ENCODE measurements at places on chromosomes 6 and 20.
A peak's percentile ranks its signal among the peaks of the same experiment; 100 is the strongest.

DNA sequence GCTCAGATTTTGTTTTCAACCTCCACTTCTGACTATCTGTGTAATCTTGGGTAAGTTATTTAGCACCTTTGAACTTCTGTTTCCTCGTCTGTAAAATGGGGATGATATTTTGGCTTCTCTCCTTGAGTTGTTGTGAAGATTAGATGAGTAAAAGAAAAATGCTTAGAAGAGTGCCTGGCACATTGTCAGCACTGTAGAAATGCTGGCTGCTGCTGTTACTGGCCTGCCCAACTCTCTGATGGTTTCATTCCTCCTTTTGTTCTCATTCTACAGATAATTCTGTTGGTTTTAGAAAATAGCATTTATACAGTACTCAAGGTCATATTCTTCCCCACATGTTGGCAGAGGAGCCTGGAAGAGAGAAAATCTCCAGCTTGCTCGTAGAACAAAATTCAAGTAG lies 547.2 kb upstream of the JAG1 start:
- DNase-seq, result no peak

DNA sequence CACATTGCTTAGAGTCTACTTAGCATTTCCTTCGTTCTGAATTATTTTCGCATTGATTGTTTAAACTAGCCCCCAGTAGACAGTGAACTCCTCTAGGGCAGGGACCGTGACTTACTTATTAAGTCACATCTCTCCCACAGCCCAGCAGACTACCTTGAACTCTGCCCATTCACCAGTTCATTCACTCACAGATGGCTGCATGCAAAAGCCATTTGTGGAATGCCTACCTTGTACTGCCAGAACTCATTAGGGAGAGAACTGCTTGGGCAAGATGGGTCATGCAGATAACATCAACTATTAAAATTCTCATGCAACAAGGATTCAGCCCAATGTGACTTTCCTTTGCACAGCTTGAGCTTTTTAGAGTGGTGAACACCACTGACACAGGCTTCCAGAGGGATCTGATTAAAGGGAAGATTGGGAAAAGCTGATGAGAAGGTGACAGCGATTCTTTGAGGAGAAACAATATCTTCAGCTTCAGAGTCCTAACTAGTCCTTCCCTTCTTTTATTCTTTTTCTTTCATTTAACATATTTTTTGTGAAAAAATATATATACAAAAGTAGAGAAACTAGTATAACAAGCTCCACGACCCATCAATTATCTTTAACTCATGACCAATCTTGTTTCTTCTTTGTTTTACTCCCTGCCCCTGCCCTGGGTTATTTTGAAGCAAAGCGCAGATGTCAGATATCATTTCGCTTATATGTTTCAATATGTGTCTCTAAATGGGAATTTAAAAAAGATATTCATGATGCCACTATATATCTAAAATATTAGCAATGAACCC lies 273.9 kb downstream of the CDC5L start:
- peak; percentile 58 for DNase-seq

GRCh38 chr6:33979750-33980149 lies 166.1 kb downstream of the GRM4 start:
- no peak for DNase-seq

DNA sequence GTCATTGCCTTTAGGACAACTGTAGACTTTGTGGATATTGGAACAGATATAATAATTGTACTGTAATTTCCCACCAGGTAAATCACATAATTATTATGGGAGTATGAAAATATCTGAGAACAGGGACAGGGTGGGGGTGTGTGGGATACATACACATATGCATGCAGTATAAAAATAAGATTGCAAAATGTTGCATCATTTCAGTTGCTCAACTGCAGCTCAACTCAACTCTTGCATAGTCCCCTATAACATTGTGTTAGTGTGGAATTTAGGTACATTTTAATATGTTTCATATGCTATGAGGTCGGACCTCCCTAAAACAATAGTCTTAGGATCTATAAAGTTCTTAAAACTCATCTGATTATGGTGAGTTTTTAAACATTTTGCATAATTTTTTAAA lies 275.0 kb upstream of the FLRT3 start:
- DNase-seq, result no peak

DNA sequence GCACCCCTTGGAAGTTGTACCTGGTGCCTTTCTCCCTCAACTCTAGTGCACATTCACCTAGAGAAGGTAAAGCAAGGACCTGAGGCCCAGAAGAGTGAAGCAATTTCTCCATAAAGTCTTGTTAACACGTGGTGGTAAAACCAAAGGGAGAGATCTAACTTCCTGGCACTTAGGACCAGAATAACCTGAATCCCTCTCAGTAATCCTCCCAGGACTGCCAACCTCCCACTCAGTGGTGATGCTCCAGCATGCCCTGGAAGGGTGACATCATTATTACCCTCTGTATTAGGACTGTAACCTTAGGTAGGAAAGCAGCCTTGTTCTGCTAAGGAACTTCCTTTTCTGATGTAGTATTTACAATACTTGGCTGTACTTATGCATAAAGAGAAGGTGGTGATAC lies 330.6 kb upstream of the MARCKS start:
- no peak for DNase-seq

DNA sequence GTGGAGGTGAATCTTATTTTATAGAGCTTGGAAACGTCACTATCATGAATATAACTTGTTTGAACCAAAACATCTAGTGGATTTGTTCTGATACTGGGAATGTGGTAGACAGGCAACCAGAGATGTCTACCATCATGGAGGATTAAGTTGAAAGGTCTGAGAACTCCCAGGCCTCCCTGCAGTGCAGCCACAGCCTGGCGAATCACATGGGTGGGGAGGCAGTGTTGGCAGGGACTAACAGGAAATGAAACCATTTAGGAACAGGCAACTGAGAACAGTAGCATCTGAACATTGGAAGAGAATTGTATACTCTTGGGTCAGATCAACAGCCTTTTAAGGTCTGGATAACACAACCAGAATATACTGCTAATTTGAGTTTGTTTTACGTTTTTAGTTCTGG lies 22.3 kb upstream of the CEP162 start:
- no peak for DNase-seq

DNA sequence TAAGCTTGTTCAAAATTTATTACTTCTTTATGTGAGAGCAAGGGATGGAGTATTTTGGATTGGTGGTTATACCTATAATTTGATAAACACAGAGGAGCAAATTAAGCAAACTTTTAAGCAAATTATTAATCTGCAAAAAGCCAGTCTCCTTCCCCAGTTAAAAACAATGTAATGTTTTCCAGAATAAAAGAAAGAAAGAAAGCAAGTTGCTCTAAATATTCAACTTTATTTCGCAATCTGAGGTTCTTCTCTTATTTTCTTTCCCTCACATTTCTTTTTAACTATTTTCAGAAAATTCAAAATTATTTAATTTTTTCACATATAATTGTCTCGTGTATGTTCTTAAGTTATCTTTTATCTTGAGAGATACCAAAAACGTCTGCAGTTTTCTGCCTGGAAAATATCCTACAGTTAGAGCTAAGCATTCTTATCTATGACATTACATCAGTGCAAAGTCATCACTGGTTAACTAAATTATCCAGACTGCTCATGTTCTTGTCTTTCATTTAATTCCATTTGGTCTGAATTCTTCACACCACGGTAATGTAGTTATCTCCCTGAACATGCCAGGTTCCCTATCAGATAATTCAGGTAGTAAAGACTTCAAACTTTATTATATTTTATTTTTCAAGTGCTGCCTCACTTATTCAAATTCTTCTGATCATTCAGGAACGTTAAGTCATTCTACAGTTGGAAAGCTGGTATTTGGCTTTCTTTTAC lies 3.3 kb upstream of the CNKSR3 start:
- DNase-seq, result no peak

DNA sequence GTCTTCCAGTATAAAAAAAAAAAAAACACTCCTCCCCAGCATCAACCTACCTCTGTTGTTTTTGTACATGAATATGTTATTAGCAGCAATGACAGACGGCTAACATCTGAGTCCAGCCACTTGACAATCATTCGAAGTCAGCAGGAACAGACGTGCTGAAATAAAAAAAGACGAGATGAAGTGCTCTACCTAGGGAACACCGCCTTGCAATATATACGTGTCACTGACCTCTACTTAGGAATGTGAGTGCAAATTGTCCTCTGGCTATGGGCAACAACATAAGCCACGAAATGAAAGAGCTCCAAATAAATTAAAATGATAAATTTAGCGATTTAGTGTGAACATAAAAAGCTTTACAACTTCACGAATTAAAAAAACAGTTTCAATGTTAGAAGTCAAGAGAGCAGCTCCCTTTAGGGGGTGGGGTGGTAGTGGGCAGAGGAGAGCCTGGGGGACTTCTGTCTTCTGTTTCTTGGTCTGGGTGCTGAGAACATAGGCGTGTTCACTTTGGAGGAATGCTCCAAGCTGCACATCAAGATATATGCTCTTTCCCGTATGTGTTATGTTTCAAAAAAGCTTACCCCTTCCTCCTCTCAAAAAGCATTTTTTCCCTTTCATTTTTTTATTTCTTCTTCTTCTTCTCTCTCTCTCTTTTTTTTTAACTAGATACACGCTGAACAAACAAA lies 23.3 kb downstream of the EDN1 start:
- no peak for DNase-seq

DNA sequence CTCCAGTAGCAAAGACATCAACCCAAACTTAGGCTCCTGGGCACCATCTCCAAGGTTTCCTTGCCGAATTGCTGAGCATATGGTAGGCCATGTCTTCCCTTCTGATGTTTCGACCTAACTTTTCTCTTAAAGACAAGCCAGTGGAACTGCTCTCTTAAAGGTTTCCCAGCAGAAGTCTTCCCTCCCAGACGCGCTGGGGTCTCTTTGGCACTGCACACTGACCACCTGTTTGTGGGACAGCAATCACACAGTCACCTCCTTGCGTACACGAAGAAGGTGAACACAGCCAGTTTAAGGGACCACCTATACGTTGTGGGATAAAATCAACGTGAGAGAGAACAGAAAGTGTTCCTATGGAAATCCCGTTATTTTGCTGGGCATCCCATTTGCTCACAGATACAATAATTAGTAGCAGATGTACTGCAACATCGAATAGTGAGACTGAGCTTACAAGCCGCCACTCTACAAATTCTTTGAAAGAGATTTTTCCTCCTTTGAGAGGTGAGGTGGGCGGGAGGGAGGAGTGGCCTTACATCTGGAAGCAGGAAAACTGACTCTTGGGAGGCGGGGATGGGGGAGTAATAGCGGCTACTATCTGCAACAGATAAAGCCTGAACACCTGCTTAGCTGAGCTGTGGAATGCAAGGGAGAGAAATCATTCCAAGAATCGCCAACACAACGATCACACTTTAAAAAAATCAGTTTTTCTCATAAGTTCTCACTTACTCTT lies 9.9 kb downstream of the GRIK2 start:
- no peak for DNase-seq

GRCh38 chr20:3494218-3494617 lies 23.4 kb downstream of the ATRN start:
- DNase-seq, result no peak

DNA sequence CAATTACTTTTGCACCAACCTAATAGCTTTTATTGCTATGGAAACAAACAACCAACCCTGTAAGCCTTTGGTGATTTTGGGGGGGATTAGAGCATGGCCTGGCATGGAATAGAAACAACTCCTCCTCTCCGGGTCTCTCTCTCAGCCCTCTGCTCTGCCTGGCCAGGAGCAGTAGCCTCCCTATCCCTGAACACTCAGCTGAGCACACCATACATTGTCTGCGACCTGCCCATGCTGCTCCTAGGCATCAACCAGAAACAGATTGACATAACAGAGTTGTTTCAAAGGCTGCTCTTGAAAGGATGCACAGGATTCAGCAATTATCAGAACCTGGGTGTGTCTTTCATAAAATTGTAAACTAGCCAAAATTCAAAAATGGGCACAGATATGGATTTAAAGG lies 29.8 kb upstream of the SMIM28 start:
- DNase-seq, result no peak

Measured in retinal pigment epithelial cell (primary cell).